ENCODE measurements at places on chromosomes 13 and 19.

DNA sequence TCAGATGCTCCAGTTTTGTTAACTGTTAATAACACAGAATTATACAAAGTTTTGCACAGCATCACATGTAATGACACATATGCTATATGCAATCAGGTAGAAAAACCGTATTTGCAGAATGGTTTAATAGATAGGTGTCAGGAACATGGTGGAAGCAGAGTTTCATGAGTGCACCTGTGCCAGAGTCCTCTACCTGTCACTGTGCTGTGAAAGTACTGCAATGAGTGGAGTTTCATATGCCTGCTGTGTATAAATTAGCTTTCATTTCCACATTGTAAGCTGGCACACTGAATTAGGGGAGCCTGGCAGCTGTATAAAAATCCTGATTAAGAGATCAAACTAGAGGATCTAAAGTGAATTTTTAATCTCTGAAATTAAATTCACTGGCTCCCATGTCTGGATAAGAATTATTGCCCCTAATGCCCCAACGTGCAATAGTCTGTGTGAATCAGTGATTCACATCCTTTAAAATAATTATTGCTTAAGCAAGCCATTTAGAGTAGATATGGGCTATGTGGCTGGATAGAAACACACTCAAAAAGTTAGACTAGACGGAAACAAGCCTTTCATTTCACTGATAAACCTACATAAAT lies 8.5 kb upstream of the EEF1AKMT1 start:
- DNase-seq, result no peak

GRCh38 chr13:84431646-84432045 lies 549.4 kb upstream of the SLITRK1 start:
- DNase-seq, result peak; percentile 41

DNA sequence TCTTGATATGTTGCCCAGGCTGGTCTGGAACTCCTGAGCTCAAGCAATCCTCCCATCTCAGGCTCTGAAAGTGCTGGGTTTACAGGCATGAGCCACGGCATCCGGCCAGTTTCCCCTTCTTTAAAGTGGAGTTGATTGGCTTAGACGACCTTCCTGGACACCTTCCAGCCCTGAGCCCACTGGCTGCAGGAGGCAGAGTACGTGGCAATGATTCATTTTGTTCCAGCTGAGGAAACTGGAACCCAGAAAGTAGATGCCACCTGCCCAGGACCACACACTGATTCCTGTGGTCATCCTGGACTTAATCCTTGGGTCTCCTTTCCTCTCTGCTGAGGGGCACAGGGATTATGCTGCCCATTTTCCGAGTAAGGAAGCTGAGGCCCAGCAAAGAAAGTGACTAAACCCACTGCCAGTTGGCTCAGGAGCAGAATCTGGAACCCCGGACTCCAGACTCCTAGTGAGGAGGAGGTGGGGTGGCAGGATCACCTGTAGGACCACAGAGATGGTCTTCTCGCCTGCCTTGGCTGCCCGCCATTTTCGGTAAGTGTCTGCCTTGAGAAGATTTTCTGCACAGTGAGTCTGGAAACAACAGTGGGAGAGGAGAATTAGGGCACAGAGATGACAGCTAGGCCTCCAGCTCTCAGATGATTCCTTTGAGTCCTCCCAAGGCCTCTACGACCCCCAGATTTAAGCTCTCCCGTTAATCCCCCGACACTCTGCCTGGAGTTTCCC lies 737 bp downstream of the XRCC1 start:
- DNase-seq, result peak; percentile 52

DNA sequence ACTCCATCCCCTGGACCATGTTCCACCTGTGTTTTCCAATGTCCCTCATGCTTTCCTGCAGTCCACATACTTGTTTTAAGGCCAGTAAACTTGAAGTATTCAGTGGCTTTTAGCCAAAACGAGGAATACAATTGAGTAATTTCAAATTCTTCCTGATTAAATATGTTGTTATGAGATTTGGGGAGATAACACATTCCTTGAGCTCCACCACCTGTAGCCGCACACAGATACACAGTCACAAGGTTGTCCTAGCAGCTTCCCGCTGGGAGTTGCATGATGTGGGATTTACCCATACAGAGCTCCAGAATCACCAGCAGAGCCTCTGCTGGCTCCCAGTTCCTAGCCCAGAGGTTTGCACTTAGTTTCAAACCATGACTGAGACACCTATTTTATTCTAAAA lies 53.6 kb upstream of the FRY start:
- no peak for DNase-seq

DNA sequence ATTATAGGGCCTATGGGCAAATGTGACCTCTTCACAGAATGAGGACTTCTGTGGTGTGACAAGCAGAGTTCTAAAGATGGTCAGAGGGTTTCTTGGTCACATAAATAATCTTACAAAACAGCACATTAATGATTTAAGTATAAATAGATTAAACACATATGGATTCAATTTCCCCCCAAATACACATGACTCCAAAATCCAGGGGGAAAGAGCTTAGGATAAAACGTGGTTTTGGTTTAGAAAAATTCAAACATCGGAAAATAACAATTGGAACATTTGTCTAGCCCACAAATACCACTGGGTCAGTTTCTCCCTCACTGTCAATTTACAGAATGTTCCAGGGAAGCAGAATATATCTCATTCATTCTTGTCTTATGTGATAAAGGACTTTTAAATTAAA lies 283.1 kb downstream of the COG6 start:
- no peak for DNase-seq

- DNase-seq, result no peak
Measured at GRCh38 chr19:56142087-56142787, 1.1 kb downstream of the ZNF444 start.

DNA sequence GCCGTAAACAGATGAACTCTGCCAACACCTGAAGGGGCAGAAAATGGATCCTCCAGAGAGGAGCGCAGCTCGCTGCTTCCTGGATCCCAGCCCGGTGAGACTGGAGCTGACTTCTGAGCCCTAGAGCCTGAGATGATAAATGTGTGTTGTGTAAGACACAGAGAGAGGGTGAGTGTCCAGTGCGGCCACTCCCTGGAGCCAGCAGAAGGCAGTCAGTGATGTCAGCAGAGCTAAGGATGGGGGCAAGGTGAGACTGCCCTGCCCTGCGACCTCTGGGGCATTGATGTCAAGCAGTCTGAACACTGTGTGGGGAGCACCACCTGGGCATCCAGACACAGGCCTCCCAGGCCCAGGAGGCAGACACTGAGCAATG lies 9.7 kb upstream of the SLC35E1 start:
- DNase-seq, result no peak

DNA sequence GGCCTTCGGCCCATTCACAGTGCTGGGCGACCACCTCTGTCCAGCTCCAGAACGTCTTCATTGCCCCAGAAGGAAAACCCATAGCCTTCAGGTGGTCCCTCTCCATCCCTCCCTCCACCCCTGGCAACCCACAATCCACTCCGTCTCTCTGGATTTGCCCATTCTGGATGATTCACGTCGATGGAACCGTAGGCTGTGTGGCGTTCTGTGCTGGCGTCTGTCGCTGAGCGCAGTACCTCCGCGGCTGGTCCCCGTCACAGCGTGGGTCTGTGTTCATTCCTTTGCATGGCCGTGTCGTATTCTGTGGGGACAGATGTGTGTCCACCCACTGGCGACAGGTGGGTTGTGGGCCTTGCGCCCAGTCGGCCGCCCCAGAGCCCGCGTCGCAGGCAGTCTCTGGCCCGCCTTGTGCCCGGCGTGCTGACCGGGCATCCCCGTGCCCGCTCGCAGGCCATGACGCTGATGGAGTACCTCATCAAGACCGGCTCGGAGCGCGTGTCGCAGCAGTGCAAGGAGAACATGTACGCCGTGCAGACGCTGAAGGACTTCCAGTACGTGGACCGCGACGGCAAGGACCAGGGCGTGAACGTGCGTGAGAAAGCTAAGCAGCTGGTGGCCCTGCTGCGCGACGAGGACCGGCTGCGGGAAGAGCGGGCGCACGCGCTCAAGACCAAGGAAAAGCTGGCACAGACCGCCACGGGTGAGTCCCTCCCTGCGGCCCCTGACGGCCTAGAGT lies 10.1 kb downstream of the EPN1 start:
- DNase-seq, result no peak

DNA sequence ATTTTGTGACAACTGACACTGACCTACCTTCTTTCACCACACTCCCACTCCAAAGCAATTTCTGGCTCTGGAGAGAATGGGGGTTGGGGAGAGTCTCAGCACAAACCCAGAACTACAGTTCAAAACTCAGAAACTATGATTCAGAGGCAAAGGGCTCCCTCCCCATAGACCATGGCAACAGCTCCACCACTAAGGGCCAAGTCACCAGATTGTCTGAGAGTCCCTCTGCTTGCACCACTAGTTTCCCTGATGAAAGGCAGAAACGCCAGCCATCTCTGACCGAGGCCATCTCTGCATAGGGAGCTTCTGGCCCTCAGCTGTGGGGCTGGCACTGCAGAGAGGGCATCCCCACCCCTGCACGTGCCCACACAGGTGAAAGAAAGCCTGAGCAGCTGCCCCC lies 112.4 kb upstream of the VSTM2B start:
- DNase-seq, result no peak

Measured in astrocyte of the spinal cord (primary cell).